Renal cortical epithelial cell (primary cell): ENCODE measurements at places on chromosomes 12 and 14. TPM values are rescaled to one million over a fixed set of nuclear protein-coding genes. Genes with fewer than 3 reads are reported as not detected.

DNA sequence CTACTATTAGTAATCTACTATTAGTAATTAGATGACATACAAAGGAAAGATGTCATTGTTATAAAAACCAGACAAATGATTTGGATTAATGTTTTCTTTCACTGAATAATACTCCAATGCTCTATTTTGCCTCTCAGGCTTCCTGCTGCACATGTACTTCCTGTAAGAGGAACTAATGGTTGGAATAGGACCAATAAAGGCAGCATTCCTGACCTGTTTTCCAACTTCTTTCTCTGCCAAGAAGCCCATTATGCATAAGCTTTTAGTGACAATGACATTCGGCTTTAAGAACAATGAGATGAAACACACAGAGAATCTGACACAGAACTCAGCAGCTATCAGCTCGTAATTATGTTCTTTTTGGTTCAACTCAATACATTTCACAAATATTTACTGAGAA lies 5.2 kb upstream of the C12orf56 start:
- no peak for DNase-seq

DNA sequence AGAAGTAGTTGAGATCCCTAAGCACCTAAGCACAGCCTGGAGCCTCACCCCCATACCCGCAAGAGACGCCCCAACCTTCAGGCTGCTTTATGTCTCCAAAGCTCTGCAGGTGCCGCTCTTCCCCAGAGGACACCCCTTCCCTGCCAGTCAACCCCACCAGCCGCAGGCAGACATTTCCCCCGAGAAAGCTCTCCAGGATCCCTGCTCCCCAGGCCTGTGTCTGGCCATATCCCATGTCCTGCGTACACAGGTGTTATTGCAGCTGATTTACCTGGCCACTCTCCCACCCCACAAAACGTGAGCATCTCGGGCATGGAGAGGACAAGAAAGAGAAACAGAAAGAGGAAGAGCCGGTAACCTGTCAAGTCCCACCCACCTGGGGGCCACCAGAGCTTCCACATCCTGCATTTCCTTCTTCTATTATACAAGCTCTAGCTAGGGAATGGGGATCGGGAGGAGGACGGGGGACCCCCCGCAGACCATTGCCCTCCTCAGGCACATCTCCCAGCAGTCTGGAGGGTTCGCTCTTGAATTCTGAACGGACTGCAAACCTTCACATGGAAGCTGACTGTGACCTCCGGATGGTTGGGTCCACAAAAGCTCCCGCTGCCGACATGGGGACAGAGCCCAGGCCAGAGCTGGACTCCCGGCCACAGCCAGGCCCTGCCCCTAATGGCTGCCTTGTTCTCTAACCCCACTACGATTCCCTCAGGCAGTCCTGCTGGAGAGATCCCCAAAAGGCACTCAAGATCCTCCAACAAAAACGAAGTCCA lies 17.6 kb downstream of the CCDC88C start:
- no peak for DNase-seq

- peak; percentile 47 for DNase-seq
Measured at GRCh38 chr14:95328729-95329503, 9.2 kb upstream of the CLMN start.

Gene PROX2
- not detected in 2 replicates for total RNA-seq

Gene GPR135
- 1.2 and 5.7 TPM in 2 replicates for total RNA-seq

Gene GPR84
- total RNA-seq, result not detected in 2 replicates

Gene LRRC10
- not detected in 2 replicates for total RNA-seq

Gene LTB4R
- 0.17 and 1.3 TPM in 2 replicates for total RNA-seq

Gene CCDC38
- 0.10 TPM in 1 of 2 replicates, not detected in the other for total RNA-seq
